SK-N-SH (cell line): ENCODE measurements at places on chromosomes 2 and 18.
A peak's percentile ranks its signal among the peaks of the same experiment; 100 is the strongest.

DNA sequence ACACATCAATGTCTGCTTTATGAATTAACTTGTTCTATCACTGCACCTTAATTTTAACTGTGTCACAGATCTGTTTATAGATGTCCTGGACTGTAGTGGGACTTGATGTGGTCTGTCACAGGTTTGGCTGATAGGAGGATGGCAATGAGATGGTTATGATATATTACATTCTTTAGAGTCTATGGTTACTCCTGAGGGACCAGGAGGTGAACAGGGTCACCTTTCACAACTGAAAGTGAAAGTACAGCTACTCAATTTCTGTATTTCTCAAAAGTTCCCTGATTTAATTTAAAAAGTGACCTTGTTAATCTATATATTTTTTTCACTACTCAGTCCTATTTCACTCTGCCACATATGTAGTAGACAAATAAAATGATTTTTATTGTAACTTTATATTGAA lies 1284.1 kb upstream of the GYPC start:
- no peak for DNase-seq

GRCh38 chr2:187586011-187586641 lies 31.9 kb upstream of the TFPI start:
- DNase-seq, result no peak

DNA sequence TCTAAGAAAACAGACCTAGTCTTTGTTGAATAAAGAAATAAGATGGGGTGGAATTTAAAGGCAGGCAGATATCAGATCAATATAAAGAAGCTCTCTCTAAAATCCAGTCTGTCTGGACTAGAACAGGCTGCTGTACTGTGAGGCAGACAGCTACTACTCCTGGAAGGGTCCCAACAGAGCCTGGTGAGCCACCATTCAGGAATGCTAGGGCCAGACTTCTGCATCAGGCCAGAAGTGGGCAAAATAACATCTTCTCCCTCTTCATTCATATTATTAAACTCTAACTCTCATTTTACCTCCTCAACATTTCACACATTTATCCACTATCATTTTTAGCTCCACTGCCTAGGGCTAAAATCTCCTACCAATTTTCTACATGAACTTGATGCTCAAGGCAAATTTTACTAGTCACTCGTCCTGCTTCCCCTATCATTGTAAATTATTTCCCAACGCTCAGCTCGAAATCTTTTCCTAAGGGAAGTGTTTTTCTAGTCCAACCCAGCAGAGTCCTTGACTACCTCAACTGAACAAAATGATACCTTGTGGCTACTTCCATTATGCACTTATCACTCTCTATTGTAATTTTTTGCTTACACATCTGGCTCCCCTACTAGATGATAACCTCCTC lies 45.2 kb upstream of the GLS start:
- DNase-seq, result peak; percentile 12

DNA sequence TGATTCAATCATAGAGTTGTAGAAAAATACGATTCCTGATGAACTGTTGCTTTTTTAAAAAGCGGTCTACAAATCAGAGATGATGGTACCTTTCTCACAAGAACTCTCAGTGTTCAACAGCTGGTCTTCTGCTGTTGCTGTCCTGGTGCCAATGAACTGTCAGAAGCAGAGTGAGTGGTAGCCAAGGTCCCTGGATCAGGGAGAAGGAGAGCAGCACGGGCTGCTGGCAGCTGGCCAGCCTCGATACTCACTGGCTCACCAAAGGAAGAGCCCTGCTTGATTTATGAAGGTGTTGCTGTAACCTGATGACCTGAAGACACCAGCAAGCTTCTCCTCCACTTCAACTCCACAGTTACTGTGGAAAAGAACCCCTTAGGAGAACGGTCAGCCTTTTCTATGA lies 300.8 kb upstream of the SOX11 start:
- DNase-seq, result no peak

DNA sequence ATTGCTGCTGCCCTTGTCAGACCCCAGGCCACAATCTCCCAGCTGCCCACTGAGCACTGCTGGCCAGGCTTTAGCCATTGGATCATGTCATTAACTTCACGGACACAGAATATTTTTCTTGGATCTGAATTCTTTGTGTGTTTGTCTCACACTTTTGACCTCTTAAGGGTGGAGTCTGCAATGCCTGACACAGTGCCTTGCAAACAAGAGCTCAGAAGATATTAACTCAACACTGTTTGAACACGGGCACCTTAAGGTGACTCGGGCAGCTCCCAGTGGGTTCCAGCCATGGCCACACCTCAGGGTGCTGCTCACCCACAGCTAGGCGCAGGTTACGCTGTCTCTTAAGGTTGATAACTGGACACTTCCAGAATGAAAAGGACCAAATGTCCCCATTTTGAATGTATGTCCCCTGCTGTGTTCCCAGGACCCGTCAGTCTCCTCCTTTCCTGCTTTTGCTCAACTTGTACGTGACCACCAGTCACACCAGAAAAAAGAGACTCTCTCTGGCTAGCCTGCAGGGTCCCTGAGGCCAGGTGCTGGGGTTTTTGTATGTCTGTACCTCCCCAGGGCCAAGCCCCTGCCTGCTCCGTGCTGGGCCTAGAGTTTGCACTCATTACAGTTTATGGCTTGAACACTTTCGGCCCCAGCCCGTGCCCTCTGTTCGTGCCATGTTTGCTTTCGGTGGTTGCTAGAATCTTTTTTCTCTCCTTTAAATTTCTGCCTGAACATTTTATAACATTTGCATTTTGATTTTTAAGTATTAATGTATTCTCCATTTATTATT lies 33.4 kb upstream of the TMEM131 start:
- DNase-seq, result no peak

DNA sequence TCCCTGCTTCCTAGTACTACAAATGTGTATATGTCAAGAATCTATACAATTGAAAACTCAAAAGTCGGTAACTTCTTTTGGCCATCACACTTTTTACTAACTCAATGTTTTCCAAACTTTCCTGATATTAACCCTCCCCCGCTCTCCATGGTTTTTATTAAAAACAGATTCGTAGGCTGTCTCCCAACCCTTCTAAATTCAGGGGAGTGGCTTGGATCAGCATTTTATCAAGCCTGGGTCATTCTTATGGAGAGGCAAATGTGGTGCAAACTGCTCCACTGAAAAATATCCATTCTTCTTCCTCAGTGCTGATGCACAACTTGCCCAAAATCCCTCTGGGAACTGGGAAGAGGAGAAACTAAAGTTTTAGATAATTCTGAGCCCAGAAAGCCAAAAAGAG lies 134.2 kb downstream of the RIF1 start:
- no peak for DNase-seq

- DNase-seq, result no peak
These were observed 9.6 kb downstream of the DCDC2C start for GRCh38 chr2:3712831-3713503.

DNA sequence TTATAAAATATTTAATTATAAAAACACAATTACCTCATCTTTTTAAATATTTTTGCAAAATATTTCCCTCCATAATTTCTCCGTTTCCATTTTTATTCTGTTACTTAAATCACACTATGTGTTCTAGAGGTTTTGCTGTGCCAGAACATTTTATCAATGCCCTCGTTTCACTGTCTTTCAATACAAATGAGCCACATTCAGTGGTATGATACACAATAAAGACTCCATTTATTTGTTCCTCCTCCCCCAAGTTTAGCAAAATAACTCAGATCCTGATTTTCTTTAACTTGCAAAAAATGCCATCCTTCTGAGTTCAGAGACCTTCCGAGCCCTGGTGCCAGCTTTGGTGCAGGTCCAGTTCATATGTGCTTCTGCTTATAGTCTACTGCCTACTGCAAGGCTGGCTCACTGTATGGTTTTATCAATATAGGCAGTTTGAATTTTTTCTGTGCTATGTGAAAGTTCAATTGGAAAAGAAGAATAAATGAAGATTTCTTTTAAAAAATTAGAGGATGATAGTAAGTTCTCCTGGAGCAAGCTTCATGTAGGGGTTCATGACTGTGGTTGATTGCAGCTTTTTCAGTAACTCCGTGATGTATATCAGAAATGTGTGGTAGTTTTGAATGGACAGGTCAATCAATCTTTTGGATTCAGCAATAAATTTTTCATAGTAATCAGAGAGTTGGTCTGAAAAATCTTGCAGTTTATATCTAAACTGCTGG lies 42.5 kb downstream of the APOB start:
- DNase-seq, result no peak

GRCh38 chr18:6103741-6104140 lies 208.4 kb upstream of the TMEM200C start:
- no peak for DNase-seq

DNA sequence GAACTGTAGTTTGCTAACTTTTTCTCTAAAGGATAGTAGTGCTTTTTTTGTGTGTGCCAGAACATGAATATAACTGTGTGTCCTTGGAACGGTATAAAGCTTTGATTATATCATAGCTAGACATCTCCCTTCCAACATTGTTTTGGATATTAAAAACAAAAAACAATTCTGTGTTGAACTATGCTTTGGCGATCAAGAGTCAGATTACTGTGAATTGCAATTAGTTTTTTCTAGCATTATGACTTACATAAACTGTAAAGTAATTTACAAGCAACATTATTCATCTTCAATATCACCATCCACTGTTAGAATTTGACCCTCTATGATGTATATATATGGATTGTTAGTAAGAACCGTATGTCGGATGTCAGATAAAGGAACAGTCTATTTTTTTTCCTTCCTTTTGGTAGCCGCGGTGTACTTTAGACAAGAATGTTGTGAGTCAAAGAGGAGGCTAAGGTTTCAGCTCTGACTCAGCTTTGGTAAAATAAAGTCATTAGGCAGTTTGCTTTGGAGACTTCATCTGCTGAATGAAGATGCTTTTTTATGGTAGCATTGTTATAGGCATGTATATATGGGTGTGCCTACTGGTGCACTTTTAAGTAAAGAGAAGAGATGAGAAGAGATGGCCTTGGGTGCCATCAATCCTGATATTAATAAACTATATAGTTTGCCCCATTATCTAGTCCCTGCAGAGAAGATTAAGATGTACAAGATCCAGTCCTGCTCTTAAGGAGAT lies 76.4 kb downstream of the LTBP1 start:
- DNase-seq, result no peak

- peak; percentile 66 for DNase-seq
These were observed 1.7 kb downstream of the SIX3 start for GRCh38 chr2:44943031-44943692.

- no peak for DNase-seq
These were observed 938.3 kb upstream of the CNTNAP5 start for GRCh38 chr2:123086613-123087385.

- DNase-seq, result no peak
These were observed 12.6 kb downstream of the EIF2AK3 start for GRCh38 chr2:88614497-88615157.

GRCh38 chr2:147133286-147133908 lies 711.4 kb upstream of the ACVR2A start:
- DNase-seq, result no peak

- no peak for DNase-seq
These were observed 999.7 kb upstream of the LRRTM1 start for GRCh38 chr2:81304154-81304830.

DNA sequence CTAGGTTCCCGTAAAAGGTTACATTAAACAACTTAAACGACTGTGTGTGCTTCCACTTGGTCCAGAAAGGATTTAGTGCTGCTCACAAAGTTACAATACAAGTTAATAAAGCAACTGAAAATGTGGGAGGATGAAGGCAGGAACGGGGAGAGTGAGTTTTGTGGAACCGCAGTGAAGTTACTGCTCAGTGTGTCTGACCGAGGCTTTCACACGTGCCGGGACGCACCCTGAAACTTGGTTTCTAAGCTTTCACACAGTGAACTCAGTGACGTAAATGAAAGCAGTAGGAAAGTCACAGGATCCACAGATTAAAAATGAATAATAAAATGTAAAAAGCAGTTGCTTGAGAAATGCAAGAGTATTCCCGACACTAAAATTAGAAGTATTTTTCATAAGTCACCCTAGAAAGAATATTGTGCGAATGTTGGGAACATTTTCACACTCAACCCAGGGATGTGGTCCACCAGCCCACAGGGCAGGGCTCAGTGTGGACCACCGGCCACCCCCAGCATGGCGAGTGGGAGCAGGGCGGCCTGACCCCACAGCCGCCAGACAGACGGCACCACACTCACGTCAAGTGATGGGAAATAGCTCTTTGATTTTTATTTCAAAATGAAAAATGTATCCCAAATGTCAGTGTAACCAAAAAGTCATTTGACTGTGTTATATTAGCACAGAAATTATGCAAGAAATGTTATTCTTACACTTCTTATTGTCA lies 32.6 kb upstream of the CHMP1B start:
- no peak for DNase-seq
